ENCODE measurements at places on chromosomes 6 and 20.

DNA sequence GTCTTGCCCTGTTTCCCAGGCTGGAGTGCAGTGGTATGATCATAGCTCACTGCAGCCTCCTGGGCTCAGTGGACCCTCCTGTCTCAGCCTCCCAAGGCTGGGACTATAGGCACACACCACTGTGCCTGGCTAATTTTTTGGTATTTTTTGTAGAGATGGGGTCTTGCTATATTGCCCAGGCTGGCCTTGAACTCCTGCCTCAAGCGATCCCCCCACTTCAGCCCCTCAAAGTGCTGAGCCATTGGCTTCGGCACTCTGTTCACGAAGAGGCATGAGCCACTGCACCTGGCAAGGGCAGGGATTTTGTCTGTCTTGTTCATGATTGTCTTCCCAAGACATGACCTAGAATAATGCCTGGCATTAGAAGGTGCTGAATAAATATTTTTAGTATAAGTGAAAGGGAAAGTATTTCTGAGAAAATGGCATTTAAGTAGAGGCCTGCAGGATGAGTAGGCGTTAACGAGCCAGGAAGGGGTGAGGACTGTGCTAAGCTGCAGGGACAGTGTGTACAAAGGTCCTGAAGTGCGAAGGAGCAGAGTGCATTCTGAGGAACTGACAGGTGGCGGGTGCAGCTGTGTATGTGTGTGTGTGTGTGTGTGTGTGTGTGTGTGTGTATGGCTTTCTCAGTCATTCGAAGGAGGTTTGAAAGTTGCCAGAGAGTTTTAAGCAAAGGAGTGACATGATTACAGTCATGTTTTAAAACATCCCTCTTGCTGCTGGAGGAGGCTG lies 43.0 kb downstream of the VEGFA start:
- DNase-seq: no peak

- no peak for DNase-seq
These were observed 878 bp upstream of the HLA-DMA start for GRCh38 chr6:32953775-32954174.

DNA sequence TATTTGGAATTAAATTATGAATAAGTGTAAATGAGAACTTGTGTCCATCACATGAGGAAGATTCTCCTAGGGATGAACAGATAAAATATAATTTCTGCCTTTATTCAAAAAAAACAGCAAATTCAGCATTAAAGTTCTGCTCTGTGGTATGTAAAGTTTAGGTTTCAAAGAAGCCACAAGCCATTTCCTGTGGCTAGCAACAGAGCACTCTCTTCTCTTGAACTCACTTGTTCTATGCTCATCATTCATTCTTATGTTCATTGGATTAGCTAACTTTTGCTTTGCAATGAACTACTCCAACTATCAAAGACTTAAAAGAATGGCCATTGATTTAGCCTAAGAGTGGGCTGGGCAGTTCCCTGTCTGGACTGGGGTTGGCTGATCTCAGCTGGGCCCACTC lies 20.8 kb upstream of the SNRPB2 start:
- no peak for DNase-seq

DNA sequence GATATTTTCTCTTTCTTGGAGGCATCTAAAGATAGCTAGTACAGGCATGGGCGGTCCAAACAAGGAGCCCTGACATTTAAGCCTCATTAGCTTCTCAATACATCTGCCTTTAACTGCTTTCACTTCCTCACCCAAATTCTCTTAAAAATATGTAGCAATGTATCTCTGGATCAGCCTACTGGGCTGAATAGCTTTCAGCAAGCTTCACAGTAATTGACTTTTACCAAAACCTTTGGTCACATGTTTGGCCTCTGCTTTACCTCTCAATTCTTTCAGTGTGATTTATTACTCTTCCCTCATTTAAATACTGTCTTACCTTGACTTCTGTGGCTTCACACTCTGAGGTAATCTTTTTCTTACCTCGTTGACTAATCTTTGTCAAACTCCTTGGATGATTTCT lies 1618.1 kb downstream of the GRIK2 start:
- DNase-seq: no peak

DNA sequence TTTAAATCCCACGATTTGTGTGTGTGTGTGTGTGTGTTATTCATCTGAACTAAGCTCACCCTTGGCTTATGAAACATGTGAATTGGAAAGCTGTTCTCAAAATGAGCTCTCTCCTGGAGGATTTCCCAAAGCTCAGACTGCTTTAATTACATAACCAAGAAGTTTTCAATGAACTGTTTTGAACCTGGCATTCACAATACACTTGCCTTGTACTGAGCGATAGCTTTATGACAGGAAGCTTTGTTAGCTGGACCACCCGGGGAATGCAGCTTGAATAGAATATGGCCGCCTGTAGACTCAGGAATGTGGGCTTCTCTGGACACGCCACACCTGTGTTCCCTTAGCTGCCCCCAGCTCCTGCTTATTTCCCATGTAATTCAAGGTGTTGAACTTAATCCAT lies 71.4 kb upstream of the PREP start:
- no peak for DNase-seq

DNA sequence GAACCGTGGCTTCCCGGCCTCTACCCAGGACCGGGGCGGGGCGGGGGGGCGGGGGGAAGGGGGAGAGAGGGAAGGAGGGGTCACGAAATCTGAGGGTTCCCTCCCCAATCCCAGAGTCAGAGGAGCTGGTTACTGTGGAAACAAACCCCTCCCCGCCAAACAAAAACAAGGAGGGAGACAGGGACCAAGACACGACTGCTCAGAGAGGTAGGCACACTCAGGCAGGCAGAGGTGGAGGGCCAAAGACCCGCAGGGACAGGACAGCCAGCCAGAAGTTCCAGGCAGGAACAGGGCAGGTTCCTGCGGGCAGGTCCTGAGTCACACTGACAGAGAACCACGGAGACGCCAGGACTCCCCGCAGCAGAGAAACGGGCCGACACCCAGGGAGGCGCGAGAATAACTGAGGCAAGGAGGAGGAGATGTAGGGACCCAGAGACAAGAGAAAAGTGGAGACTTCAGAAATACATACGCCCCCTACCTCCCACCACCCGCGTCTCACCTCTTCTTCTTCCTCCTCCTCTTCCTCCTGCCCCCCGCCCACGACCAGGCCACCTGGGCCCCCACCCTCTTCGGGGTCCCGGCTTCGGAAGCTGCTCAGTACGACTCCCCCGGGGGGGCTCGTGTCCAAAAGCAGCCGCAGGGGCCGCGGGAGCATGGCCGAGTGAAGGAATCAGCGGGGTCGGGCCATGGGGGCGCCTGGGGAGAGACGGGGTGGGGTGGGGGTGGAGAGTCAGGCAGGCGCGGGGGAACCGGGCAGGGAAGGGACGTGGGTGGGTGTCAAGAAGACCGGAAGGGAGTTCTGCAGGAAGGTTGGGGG lies 578 bp downstream of the RGL2 start:
- peak; percentile 81 for DNase-seq

GRCh38 chr20:56630086-56630493 lies 984 bp downstream of the TFAP2C start:
- no peak for DNase-seq
